ENCODE measurements at places on chromosomes 4 and X.
A peak's percentile ranks its signal among the peaks of the same experiment; 100 is the strongest.

- DNase-seq, result no peak
Measured at GRCh38 chr4:4945021-4945420, 74.2 kb downstream of the CYTL1 start.

GRCh38 chrX:108795240-108795639 lies 58.9 kb upstream of the IRS4 start:
- no peak for DNase-seq

- peak; percentile 0 for DNase-seq
Measured at GRCh38 chrX:31293409-31293808, 221.6 kb upstream of the FTHL17 start.

DNA sequence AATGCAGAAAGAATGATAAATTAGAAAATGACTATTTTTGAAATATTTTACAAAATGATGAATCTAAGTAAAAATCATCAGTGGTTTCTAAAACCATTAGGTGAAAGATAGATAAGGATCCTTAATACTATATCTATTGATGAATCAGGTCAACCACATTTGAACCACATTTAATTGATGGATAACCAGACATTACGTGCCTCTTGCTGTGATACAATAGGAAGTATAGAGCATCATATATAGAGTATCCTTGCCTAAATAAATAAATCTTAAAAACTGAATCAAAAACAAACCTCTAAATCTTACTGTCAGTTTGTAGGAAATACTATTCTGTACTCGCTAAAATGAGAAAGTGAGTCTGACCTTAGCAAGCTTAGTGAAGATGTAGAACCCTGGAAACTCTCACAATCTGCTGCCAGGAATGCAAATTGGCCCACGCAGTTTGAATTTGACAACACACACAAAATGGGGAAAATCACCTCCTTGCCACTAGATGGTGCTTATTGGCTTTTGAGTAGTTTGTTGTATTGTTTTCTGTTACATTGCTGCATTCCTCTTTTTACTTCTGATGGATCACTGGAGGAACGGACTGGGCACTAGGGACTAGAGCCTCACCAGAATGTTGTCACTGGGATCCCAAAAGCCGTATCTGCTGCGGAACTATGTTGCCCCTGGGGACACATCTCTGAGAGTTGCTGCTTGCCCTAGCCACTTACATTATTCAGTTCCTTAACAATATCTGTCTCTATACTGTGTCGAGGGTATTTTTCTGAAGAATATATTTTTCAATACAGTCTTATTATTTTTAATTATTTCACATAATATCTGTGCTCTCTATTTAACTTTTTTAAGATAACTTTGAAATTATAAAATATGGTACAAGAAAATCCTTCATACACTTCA lies 25.4 kb upstream of the SLAIN2 start:
- DNase-seq, result peak; percentile 12

GRCh38 chr4:88275516-88275915 lies 8.8 kb downstream of the PPM1K start:
- DNase-seq, result no peak

- no peak for DNase-seq
Measured at GRCh38 chr4:134243742-134244713, 42.4 kb upstream of the PABPC4L start.

GRCh38 chr4:180960743-180961401 lies 1282.3 kb upstream of the TENM3 start:
- DNase-seq, result no peak

- DNase-seq, result no peak
Measured at GRCh38 chrX:122504026-122504425, 680.1 kb upstream of the GRIA3 start.
